ENCODE measurements at places on chromosomes 5 and 9.

- no peak for DNase-seq
Measured at GRCh38 chr9:136399176-136400037, 563 bp downstream of the SNAPC4 start.

DNA sequence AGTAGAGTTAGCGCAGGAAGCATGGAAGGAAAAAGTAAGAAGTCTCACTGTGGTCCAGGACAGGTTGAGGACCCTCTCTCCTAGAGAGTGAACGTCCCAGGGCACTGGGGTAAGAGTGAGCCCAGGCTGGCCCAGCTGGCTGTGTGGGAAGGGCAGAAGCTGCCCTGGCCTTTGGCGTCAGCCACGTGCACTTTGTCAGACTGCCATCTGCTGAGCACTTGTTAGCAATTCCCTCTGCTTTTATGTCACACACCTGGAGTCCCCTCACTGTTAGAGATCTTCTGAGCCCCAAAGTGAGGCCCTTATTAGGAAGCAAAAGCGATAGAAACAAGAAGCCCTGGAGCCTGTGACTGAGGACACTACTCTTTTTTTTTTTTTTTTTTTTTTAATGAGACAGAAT lies 79.1 kb downstream of the UGCG start:
- no peak for DNase-seq

DNA sequence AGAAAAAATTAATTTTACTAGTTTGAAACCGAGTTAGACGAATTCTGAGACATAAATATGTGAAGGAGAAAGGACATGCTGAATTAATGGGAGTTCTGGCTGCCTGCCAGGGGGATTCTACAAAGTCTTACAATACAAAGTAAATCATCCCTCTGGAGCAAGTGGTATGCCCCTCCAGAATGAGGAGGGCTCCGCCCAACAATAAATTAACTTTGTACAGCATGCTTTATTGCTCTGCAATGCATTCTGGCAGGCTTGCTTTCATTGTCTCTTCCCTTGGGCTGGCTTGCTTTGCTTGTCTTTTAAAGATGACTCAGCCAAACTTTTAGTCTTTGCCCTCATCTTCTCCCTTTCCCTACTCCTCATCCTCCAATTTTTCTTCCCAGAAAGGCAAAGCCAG lies 11.7 kb upstream of the PCDHB1 start:
- DNase-seq = no peak

DNA sequence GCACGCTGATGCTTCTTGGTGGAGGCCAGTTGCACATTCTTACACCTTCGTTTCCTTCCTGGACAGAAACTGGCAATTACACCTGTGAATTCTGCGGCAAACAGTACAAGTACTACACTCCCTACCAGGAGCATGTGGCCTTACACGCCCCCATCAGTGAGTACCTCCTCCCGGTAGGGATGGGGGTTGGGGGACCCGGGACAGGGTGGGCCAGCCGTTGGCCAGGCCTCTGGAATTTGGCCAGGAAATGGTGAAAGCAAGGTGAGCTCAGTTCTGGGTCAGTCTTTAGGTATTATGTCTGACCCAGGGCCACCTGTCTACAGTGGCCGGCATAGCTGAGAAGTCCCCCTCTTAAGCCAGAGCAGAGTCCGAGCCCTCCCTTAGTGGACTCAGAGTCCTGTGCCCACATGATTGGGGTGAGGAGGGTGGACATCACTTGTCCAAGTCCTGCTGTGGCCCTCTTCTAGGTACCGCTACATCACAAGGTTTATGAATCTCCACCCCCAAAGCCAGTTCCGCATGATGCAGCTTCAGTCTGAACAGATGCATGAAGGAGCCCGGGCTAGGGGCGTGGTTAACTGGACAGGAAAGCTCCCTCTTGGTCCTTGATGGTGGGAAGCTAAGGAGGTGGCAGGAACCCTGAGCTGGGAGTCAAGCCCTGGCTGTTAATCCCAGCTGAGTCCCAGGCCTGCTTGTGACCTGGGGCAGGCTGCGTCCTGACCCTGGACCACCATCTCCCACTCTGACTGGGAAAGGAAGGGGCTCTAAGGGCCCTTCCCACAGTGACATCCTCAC lies 61.3 kb downstream of the AMBP start:
- no peak for DNase-seq

DNA sequence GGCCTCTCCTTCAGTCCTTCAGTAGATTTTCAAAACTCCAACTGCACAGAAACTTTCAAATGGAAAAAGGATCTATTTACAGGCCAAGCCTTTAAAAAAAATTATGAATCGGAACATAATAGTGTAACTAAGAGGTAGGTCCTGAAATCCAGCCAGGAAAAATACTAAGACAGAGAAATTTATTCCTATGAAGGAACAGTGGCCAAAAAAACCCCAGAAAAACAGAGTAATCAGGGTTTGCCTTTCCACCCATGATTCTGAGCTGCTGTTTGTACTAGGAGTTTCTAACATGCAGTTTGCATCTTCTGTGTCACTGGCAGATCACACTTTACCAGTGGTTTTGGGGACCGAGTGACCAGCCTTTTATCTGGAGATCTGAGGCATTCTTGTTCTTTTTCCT lies 93.1 kb upstream of the TMED7 start:
- DNase-seq = no peak

GRCh38 chr5:77117161-77117560 lies 30.1 kb upstream of the ZBED3 start:
- DNase-seq = no peak

All from activated CD8-positive, alpha-beta memory T cell treated with anti-CD3 and anti-CD28 coated beads for 1 hour (primary cell).